Large intestine (tissue), 12 donors: ENCODE measurements at places on chromosomes 11 and 22.

GRCh38 chr11:62256281-62256680 lies 13.7 kb upstream of the SCGB2A2 start:
- H3K27me3 ChIP-seq, result peaks cover 3% of the 10 kb centered on the region
- no peaks in the 10 kb centered on the region for H3K4me1 ChIP-seq
- no peak overlapping the region for H3K4me3 ChIP-seq

GRCh38 chr22:20424932-20425565 lies 12.6 kb downstream of the SCARF2 start:
- H3K27ac ChIP-seq, result no peak overlapping the region
- peaks cover 53% of the 10 kb centered on the region for H3K27me3 ChIP-seq
- H3K36me3 ChIP-seq, result peaks cover 10% of the 10 kb centered on the region
- H3K4me1 ChIP-seq, result peaks cover 7% of the 10 kb centered on the region
- DNase-seq, result no peak

DNA sequence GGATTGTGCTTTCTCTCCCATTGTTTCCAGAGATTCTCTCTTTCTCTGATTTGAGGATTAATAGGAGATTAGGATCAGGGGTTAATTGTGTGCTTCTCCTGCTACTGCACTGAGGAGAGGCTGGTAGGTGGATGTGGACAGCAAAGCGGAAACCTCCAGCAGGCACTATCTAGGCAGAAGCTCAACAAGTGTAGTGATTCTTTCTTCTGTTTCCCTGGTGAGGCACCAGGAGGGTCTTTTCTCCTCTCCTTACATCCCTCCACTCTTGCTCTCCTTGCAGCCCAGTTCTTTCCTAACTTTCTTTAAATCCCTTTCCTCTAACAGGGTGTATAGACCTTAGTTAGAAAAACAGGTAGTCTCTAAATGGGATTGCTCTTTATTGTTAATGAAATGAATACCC lies 1.9 kb upstream of the ZBTB16 start:
- no peak for DNase-seq
- peaks cover 52% of the 10 kb centered on the region for H3K27me3 ChIP-seq
- no peaks in the 10 kb centered on the region for H3K36me3 ChIP-seq
- H3K27ac ChIP-seq, result no peak overlapping the region
- H3K4me1 ChIP-seq, result peaks cover 15% of the 10 kb centered on the region

DNA sequence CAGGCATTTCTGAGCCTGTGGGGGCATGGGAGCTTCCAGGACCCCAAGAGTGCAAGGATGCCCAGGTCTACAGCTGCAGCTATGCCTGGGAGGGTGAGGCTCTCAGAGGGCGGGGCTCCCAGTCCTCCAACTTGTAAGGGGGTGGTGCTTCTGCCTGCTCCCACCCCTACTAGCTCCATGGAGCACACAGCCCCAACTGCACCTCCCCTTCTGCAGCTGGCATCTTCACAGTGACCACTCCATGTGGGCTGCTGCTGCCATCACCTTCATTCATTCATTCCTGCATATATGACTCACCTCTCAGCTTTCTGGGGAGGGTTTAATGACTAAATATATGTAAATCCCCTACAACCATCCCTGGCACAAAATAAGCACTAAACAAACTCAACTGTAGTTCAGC lies 43.8 kb downstream of the CHST1 start:
- H3K4me3 ChIP-seq, result no peak overlapping the region
- no peak overlapping the region for H3K27ac ChIP-seq
- no peak for DNase-seq
- no peaks in the 10 kb centered on the region for H3K36me3 ChIP-seq
- no peaks in the 10 kb centered on the region for H3K27me3 ChIP-seq
- no peaks in the 10 kb centered on the region for H3K4me1 ChIP-seq

- H3K4me3 ChIP-seq, result no peak overlapping the region
- no peaks in the 10 kb centered on the region for H3K27me3 ChIP-seq
- H3K36me3 ChIP-seq, result no peaks in the 10 kb centered on the region
- no peak for DNase-seq
- H3K27ac ChIP-seq, result no peak overlapping the region
Measured at GRCh38 chr11:69511358-69512055, 30.0 kb downstream of the LINC01488 start.

- H3K36me3 ChIP-seq, result no peaks in the 10 kb centered on the region
- H3K4me1 ChIP-seq, result peaks cover 9% of the 10 kb centered on the region
- H3K4me3 ChIP-seq, result no peak overlapping the region
- peak; percentile 26 for DNase-seq
- no peaks in the 10 kb centered on the region for H3K27me3 ChIP-seq
Measured at GRCh38 chr11:3609416-3610265, 32.2 kb downstream of the ART5 start.

GRCh38 chr11:6270584-6271246 lies 11.1 kb downstream of the CCKBR start:
- no peak overlapping the region for H3K4me3 ChIP-seq
- peaks cover 2% of the 10 kb centered on the region for H3K27me3 ChIP-seq
- no peaks in the 10 kb centered on the region for H3K36me3 ChIP-seq
- no peak for DNase-seq
- H3K27ac ChIP-seq, result no peak overlapping the region

- H3K4me3 ChIP-seq, result no peak overlapping the region
- H3K27ac ChIP-seq, result no peak overlapping the region
- H3K36me3 ChIP-seq, result no peaks in the 10 kb centered on the region
Measured at GRCh38 chr22:49036513-49036912, 791.2 kb downstream of the BRD1 start.

GRCh38 chr11:35617687-35618496 lies at the start of gene FJX1:
FJX1 (plus strand) TSS chr11:35618460; CDS start chr11:35618637, 177 bp downstream.
- no peak for DNase-seq
- peak within 1 kb of the TSS; percentile 42 for H3K4me3 ChIP-seq
- peak within 1 kb of the TSS; percentile 41 for H3K27ac ChIP-seq

GRCh38 chr11:65710421-65710820 lies 1.6 kb upstream of the KAT5 start:
- peaks cover 25% of the 10 kb centered on the region for H3K36me3 ChIP-seq
- DNase-seq, result no peak
- peaks cover 22% of the 10 kb centered on the region for H3K4me1 ChIP-seq
- no peak overlapping the region for H3K4me3 ChIP-seq
- H3K27me3 ChIP-seq, result no peaks in the 10 kb centered on the region

- no peaks in the 10 kb centered on the region for H3K36me3 ChIP-seq
- H3K4me3 ChIP-seq, result no peak overlapping the region
- H3K27ac ChIP-seq, result no peak overlapping the region
- no peak for DNase-seq
Measured at GRCh38 chr11:1673446-1674172, 23.4 kb upstream of the KRTAP5-6 start.

DNA sequence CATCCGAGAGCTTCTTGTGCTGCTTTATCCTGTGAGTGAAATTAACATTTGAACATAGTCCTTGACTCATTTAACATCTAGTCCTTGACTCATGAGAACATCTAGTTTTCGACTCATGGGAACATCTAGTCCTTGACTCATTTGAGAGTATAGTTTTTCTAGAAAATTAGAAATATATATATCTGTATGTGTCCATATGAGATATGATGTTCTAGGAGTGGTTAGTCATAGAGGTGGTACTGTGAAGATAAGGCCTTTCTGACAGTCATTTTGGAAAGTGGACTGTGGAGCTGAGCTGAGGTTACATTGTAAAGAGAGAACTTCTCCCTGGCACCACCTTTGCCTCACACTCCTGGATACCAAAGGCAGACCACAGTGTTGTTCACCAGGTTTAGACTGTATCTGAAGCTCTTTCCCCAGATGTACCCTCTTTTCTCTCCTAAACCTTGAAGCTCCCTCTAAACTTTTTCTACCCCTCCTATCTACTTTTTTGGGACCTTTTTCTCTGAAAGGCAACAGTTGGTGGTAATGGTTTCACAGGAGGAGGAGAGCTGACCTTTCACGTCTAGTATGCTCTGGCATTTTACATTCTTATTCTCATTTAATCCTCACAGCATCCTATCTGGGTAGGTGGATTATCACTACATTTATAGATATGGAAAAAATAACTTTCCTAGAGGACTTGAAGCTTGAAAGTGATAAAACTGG lies 67.2 kb downstream of the PPP2R1B start:
- no peaks in the 10 kb centered on the region for H3K27me3 ChIP-seq
- H3K4me1 ChIP-seq, result peaks cover 8% of the 10 kb centered on the region
- no peak for DNase-seq
- H3K27ac ChIP-seq, result no peak overlapping the region

DNA sequence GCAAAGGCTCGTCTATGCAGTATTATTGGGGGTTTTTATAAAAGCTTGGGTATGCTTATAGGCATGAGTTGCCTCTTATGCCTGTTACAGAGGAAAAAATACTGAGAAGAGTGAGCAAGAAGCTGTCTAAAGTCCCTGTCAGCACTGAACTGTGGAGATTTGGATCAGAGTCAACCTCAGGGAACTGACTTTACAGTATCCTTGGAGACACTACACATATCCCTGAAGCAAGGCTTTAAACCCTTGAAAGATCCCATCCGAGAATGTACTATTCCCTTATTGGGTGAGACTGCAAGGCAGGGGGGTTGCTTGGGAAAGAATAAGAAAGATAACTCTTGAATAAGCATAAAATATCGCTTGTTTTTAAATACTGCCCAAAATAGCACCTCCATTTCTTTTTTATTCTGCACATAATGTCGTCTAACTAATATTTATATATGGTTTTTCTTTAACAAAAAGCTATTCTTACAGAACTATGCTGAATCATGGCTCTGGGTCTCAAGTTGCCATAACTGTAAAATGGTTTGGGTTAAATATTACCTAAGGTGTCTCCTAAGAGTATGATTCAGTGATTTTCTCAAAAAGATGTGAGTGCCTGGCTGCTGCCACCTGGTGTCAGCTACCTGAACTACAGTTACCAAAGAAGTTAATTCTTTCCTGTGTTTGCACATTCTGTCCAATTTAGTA lies 1062.8 kb downstream of the DLG2 start:
- DNase-seq, result peak; percentile 57
- no peaks in the 10 kb centered on the region for H3K27me3 ChIP-seq
- peaks cover 6% of the 10 kb centered on the region for H3K4me1 ChIP-seq
- no peak overlapping the region for H3K4me3 ChIP-seq

- H3K4me1 ChIP-seq, result no peaks in the 10 kb centered on the region
- no peaks in the 10 kb centered on the region for H3K36me3 ChIP-seq
- no peak for DNase-seq
- H3K27me3 ChIP-seq, result no peaks in the 10 kb centered on the region
- H3K4me3 ChIP-seq, result no peak overlapping the region
Measured at GRCh38 chr11:102729849-102730815, 5.4 kb upstream of the MMP8 start.

- no peaks in the 10 kb centered on the region for H3K27me3 ChIP-seq
- H3K4me1 ChIP-seq, result no peaks in the 10 kb centered on the region
- no peak for DNase-seq
- no peak overlapping the region for H3K4me3 ChIP-seq
- H3K36me3 ChIP-seq, result no peaks in the 10 kb centered on the region
Measured at GRCh38 chr11:58998480-58999290, 59.4 kb downstream of the GLYATL1 start.

- peak overlapping the region; percentile 50 for H3K27ac ChIP-seq
- DNase-seq, result peak; percentile 73
- H3K4me1 ChIP-seq, result peaks cover 15% of the 10 kb centered on the region
- H3K27me3 ChIP-seq, result no peaks in the 10 kb centered on the region
Measured at GRCh38 chr11:9754010-9754471, 90.2 kb downstream of the SWAP70 start.

DNA sequence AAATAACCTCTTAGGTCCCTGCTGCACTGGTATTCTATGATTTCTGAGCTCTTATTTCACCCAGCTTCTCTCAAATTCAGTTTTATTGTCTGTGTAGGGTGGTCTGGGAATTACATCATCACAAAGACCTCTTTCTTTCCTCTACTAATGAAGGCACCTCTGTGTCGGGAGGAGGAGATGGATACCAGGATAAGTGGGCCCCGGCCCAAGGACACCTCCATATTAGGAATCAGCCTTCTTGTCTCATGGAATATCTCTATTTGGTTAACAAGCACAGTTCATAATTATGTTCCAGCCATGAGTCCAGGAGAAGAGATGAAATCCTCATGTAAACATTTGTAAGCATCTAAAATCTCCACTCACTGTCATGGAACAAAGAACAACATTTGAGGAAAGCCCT lies 9.4 kb downstream of the PARVA start:
- no peaks in the 10 kb centered on the region for H3K27me3 ChIP-seq
- H3K36me3 ChIP-seq, result no peaks in the 10 kb centered on the region
- H3K4me3 ChIP-seq, result no peak overlapping the region
- peak overlapping the region; percentile 42 for H3K27ac ChIP-seq
- peaks cover 3% of the 10 kb centered on the region for H3K4me1 ChIP-seq

- H3K4me3 ChIP-seq, result no peak overlapping the region
- no peaks in the 10 kb centered on the region for H3K4me1 ChIP-seq
- H3K27me3 ChIP-seq, result no peaks in the 10 kb centered on the region
- H3K36me3 ChIP-seq, result no peaks in the 10 kb centered on the region
Measured at GRCh38 chr11:84685149-84685548, 942.0 kb downstream of the DLG2 start.

DNA sequence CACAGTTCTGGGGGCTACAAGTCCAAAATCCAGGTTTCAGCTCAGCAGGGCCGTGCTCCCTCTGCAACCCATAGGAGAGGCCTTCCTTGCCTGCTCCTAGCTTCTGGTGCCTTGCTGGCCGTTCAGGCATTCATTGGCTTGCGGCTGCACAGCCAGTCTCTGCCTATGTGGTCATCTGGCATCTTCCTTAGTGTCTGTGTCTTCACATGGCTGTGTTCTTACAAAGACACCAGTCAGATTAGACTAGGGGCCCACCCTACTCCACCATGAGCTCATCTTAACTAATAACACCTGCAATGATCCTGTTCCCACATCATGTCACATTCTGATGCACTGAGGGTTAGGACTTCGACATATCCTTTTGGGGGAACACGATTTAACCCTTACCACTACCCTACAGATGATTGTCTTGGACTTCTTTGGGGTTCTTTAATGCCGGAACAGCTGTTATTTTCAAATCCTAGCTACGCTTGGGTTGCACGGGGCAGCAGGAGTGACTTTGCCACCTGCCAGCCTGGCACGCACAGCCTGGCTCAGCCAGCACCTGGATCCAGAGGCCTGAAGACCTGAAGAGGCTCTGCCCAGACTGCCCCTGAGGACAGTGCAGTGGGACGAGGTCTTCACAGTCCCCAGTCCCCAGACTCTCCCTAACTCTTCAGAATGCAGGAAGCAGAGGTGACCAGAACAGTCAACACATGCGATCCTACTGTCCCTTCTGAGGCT lies 7.7 kb upstream of the NEAT1 start:
- H3K36me3 ChIP-seq, result peaks cover 25% of the 10 kb centered on the region
- DNase-seq, result no peak
- H3K4me3 ChIP-seq, result no peak overlapping the region
- H3K4me1 ChIP-seq, result peaks cover 48% of the 10 kb centered on the region

- H3K27me3 ChIP-seq, result no peaks in the 10 kb centered on the region
- H3K4me3 ChIP-seq, result no peak overlapping the region
- no peaks in the 10 kb centered on the region for H3K36me3 ChIP-seq
- peak; percentile 37 for DNase-seq
- no peaks in the 10 kb centered on the region for H3K4me1 ChIP-seq
Measured at GRCh38 chr11:6705905-6706535, 22.9 kb upstream of the MRPL17 start.
